ENCODE measurements at places on chromosomes 2 and 18.

- no peak for DNase-seq
These were observed 3.4 kb downstream of the SP9 start for GRCh38 chr2:174338147-174338605.

DNA sequence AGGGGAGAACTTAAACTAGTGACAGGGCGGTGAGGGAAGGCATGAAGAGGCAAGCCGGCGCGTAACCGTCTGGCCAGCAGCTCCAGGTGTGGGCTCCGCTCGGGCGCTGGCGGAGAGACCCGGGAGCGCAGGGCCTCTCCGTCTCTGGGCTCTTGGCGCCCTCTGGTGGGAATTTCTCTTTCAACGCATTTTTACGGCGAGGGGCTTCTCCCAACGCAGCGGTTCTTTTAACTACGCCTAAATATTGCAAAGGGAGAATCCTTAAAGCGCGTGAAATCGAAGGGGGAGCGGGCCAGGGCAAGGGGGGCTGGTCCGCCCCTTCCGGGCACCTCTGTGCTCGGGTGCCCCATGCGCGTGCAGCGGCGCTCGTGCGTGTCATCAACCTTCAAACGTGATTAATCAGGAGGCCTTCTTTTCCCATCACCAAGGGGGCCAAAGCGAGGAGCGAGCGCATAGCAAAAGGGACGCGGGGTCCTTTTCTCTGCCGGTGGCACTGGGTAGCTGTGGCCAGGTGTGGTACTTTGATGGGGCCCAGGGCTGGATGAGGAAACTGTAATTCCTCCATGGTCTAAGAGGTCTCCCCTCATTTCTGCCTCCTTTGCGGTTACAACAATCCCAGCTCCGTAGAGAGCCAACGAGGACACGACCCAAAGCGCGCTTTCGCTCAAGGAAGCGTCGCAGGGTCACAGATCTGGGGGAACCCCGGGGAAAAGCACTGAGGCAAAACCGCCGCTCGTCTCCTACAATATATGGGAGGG, 762 bp upstream of the GAD1 start:
- peak; percentile 50 for DNase-seq

DNA sequence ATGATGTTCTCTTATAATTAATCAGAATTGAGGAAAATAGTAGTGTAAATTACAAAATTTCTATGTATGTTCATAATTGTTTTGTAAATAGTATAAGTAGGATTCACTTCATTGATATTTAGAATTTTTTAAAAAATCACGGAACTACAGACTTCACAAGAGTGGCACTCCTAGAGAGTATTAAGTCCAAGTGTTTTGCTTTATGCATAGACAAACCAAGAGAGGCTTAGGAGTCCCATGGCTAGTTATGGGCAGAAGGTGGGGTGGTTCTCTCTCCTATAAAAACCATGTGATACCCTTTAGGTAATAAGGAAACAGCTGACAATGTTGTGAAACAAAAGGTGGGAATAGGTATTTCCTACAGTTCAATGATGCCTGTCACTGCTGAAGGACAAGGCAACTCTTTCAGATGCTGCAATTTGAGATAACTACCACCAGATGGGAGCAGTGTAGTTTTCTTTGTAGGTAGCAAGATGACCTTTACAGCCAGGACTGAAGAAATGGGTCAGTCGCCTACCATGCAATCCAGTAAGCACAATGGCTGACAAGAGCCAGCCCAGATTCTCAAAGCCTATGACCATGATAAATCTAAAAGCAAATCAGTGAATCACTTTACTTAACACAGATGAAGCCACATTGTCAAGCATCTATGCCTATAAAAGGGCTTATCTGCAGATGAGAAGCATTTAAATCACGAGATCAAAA, 83.9 kb downstream of the AAK1 start:
- peak; percentile 43 for DNase-seq

- DNase-seq = no peak
These were observed 15.9 kb upstream of the ZBTB14 start for GRCh38 chr18:5311301-5311989.

DNA sequence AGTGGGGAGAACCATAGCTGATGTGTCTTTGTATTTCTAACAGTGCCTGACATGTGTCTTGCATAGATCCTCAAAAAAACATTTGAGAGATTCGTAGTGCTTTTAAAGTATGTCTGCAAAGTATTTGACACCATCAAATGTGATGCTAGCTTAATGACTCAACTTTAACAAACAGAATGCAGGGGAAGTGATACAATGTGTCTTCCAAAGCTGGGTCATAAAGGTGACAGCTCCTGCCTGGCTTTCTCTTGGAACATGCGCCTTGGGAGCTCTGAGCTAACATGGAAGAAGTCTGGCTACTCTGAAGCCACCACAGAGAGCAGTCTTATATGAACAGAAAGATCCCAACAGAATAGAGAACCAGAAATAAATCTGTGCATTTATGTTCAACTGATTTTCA, 78.2 kb downstream of the C1D start:
- no peak for DNase-seq

GRCh38 chr18:74290021-74290420, 1.7 kb downstream of the CYB5A start:
- no peak for DNase-seq

GRCh38 chr18:63155910-63156773, 163.4 kb downstream of the BCL2 start:
- DNase-seq = no peak

All from CD4-positive, alpha-beta T cell treated with Interleukin-4 for 4 hours (primary cell).